ENCODE measurements at places on chromosomes 6 and 20.

GRCh38 chr6:32188381-32189068 lies 1.5 kb downstream of the PBX2 start:
- DNase-seq, result peak; percentile 28

DNA sequence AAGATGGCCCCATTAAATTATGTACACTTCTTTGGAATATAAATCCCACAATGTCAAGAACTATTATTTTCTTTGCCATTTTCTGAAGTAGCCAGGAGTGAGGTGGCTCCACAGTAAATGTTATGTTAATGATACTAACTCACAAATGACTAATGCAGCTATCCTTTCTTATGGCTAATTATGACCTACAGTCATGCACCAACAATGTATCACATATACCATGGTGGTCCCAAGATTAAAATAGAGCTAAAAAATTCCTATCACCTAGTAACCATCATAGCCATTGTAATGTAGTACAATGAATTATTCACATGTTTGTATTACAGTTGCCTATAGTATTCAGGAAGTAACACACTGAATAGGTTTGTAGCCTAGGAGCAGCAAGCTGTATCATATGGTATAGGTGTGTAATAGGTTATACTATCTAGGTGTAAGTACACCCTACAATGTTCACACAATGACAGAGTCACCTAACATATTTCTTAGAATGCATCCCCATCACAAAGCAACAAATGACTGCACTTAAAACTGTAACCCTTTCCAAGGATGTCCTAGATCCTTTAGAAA lies 15.3 kb downstream of the ECHDC1 start:
- peak; percentile 57 for DNase-seq

DNA sequence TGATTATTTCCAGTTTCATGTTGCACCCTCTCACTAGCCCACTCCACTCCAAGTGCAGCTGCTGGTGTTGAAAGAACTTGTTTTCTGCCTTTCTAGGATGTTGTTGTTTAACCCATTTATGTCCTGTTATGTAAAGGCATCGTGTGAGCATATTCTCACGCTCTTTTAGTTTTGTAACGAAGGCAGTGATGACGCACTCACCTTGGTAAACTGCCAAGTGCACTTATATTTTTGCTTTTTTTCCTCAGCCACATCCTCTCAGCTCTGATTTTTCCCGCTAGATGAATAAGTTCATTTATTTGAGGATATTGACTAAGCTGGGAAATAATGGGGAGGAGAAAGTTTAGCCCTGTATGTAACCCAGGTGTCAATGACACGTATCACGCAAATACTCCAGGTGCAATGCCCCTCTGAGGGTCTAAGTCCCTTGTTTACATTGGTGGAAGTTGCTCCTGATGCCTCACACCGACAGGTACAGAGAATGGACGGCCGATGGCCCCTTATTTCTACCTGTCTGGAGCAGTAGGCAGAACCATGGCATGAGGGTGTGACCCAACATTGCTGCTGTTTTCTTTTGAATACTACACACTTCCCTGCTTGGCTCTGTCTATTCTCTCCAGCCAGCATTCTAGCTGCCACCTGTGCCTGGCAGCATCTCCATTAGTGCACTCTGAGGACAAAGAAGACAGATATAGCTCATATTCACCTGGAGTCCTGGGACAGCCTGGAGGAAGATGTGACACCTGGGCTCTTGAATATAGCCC lies 132.7 kb upstream of the SLC24A3 start:
- DNase-seq, result no peak

DNA sequence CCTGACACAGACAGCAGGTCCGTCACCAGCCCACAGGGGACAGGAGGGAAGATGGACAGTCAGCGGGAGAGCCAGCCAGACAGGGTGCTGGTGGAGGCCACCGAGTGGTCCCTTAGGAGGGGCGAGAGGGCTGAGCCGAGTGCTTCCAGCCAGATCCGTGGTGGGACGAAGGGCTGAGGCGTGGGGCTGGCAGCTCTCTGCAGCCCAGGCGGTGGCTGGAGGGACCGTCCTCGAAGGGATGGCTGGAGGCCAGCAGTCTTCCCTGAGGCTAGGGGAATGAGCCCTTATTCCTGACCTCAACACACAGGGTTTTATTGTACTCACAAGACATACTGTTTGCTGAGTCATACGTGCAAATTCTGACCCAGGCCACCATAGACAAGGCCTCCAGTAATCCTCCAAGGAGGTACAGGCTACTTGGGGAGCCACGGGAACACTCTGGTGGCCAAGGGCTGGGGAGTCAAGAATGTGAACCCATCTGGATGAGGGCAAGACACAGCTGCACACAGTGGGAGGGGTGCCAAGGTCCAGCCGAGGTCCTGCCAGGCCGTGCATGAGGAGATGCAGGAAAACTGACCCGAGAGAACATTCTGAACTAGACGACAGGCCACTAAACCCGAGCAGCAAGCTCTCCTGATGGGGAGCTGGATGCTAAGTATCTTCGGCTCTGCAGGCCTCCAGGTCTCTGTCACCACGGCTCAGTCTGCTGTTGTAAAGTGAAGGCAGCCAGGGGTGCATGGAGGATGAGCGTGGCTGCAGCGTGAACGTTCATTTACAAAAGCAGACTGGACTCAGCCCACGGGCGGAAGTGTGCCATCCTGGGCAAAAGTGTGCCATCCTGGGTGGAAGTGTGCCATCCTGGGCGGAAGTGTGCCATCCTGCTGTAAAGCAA lies 242.5 kb downstream of the TTLL2 start:
- peak; percentile 41 for DNase-seq

DNA sequence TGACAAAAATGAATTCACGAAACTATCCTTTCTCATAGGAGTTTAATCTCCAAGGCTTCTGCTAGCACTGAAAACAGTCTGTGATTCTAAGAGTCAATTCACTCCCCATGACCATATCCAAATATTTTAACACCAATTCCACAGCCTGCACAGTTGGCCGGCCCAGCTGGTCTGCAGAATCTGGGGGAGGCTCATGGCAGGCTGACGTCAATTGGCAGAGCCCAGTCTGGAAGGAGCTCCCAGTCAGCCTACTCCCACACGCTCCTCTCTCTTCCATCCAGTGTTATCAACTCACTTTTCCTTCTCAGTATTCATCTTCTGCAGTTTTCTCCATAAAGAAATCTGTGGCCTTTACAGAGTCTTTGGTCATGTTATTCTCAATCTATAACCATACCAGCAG lies 111.0 kb downstream of the TBXT start:
- DNase-seq, result no peak

- DNase-seq, result peak; percentile 49
Observed at GRCh38 chr20:57079031-57080005, 187.1 kb downstream of the BMP7 start.

- DNase-seq, result no peak
Observed at GRCh38 chr6:24901698-24902328, 33.9 kb downstream of the RIPOR2 start.

DNA sequence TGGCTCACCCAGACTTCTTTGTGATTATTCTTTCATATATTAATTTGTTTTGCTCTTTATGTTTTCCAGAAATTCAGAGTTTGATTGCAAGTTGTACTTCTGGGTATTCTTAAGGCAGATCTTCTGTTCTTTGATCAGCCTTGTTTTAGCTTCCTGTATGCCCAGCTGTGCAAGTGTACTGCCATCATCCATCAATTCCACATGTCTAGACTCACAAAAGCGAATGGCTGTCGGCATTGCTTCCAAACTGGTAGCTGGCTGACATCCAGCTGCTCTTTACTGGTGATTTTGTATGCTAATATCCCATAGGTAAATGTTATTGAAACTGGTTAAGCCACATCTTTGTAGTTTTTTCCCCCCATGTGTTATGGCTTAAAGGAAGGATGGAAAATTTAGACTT lies 1084.8 kb upstream of the CITED2 start:
- DNase-seq, result no peak

DNA sequence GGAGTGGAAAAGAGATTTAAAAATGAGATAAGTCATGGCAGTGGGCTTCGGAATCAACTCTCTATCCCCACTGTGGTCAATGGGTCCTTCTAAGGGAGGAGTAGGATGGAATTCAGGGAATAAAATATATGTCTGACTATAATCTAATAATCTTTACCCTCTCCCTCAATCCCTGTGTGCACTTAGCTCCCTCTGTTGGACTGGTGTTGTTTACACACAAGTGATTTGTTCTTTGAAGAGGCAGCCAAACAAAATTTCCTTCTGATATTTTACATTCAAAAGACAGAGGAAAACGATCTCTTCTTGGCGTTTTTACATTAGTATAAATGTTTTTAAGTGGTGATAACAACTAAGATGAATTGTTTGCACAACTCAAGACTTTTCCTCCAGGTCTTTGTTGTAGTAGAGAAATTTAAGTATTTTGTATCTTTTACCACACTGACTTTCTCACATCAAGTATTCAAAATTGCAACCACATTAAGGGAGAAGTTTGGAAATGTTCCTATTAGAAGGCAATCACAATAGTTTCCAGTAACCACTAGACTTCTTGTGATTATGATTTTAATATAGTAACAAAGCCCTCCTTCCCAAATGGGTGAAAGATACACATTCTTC lies 317.8 kb downstream of the CENPW start:
- DNase-seq, result peak; percentile 49

DNA sequence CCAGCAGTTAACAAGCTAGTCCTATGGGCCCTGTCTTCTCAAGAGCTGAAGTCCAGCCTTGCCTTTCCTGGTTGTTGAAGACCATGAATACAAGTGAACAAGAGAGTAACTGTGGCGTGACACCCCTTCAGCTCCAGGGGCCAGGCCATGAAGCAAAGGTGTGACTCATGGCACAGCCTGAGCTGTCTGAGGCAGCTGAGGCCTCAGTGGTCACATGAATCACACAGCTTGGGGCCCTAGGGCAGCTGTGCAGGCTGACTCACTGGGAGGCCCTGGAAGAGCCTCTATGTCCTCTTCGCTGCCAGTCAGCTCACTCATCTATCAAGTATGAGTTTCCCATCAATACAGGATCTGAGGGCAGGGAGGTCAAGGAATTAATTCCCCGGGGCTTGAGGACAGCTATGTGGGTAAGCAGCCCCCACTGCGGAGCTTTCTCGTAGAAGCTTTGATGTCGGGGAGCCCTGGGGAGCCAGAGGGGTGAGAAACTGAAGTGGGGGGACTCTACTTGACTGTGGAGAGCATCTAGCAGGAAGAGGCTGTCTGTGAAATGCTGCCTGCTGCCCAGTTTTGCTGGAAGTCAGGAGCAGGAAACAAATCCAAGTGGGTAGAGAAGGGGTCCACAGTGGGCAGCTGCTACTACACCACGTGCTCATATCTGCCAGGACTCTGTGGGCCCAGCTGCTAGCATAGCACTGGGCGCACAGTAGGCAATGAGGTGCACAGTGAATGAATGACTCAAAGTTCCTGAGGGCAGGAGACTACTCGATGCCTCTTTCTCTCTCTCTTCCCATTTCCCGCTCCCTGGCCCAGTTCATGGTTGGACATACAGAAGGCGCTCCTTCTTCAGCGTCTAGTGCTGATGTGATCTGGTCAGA lies 13.7 kb upstream of the FAM83C start:
- DNase-seq, result peak; percentile 98

DNA sequence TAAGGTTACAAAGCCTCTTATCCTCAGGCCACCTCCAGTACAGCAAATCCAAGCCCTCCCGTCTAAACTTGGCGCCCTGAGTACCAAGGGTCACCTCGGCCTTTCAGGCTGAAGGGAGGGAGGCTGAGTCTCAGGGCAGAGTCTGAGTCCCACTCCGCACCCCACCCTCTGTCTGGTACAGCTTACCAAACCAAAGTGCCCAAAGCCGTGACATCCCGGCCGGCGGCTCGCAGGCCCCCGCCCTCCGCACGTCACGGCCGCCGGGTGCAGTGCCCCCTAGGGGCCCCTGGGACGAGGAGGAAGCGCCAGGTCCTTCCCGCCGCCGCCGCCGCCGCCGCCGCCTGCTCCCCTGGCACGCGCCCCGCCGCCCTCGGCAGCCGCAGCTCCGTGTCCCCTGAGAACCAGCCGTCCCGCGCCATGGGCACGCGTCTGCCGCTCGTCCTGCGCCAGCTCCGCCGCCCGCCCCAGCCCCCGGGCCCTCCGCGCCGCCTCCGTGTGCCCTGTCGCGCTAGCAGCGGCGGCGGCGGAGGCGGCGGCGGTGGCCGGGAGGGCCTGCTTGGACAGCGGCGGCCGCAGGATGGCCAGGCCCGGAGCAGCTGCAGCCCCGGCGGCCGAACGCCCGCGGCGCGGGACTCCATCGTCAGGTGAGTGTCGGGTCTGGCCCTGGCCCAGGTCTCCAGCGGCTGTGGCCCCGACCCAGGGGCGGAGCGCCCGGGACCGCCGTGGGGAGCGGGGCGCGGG lies at the start of gene MTHFD1L:
TSS of gene MTHFD1L (plus strand) at position 297 of the 741 bp plus-strand sequence. CDS start at position 418, 121 bp downstream.
- peak; percentile 96 for DNase-seq

DNA sequence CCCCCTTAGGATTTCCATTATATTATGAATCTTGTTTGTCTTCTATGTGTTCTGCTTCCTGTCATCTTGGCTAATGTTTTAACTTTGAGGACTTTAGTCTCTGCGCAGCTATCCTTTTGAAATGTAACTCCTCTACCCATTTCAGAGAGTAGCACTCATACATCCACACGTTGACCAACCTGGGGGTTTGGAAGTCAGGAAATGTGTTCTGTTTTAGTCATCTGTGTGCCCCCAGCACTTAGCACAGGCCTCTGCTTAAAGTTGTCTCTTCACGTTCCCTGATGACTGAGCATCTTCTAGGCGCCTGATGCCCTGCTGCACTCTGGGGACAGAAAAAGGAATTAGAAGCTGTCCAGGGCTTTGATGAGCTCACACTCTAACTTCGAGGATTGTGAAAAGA lies 47.9 kb downstream of the HMGN3 start:
- DNase-seq, result no peak

DNA sequence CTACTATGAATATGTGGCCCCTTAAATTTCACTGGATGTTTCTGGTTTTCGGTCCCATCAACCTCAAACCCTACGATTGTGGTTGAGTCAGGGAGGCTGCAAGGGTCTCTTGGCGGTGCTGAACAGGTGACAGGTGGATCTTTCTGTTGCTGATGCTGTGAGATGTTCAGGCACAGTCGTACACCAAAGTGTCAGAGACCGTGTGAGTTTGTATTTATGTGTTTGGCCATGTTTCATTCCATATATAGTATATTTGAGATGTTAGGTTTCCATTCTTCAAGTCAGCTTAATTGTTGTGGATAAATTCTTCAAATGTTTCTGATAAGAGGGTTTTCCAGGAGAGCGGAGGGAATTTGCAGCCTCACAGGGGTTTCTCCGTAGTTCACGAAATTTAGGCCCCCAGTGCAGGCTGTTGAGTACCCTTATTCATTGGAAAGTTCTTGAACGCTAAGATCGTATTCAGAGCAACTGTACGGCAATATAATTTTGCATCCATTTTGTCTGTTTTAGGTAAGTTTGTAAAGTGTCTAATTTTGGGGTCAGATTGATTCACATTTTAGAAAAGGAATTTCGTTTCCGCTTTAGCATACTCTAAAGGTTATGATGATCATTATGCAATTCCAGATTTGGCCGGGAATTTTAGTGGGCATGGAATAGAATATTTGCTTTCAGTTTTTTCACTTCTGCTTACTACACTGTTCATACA lies 1.2 kb downstream of the TAB2 start:
- peak; percentile 55 for DNase-seq

- no peak for DNase-seq
Observed at GRCh38 chr6:15269011-15269410, 23.1 kb downstream of the JARID2 start.

DNA sequence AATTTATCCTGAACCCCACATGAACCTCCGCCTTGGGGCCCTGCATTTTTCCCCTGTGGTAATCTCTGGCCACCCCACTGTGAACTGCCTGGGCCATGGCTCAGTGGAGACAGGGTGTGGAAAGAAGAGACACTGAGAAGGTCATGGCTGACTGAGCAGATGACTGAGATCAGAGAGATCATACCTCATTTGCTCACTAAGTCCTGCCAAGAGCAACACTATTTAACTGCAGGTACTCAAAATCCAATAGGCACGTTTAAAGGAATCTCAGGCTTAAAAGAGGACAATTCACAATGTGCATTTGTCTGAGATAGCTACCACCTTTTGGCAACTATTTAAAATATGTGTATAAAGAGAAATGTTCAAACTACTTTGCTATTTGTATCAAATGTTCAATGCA lies 305.0 kb downstream of the GMDS start:
- peak; percentile 13 for DNase-seq
